Urinary bladder (tissue), 4 donors: ENCODE measurements at places on chromosomes 2 and 18. TPM values are rescaled to one million over a fixed set of nuclear protein-coding genes. Genes with fewer than 3 reads are reported as not detected.
A peak's percentile ranks its signal among the peaks of the same experiment; 100 is the strongest.

The CRYGD gene
- 0.95 TPM for total RNA-seq

The ACMSD gene
- total RNA-seq, result not detected

The HJURP gene
- 8.9 TPM for total RNA-seq

The MALL gene
- total RNA-seq, result 24.4 TPM

GRCh38 chr2:134586326-134586965, 132.4 kb downstream of the TMEM163 start:
- no peak for DNase-seq

DNA sequence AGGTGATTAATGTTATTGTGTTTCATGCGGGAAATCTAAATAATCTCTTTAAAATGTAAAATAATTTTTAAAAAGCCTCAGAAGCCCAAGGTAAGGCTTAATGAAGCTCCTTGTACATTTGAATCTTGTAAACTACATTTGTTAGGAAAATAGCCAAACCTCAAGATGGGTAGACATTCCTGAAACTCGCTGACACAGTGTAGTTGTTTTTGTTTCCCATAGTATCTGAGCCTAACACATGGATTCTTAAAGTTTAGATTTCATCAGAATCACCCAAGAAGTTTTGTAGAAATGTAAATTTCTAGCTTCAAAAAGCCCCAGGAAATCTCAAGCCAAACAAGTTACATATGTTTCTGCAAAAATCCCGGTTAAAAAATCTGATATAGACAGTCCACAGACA, 1221.1 kb upstream of the ACVR2A start:
- no peak for DNase-seq

DNA sequence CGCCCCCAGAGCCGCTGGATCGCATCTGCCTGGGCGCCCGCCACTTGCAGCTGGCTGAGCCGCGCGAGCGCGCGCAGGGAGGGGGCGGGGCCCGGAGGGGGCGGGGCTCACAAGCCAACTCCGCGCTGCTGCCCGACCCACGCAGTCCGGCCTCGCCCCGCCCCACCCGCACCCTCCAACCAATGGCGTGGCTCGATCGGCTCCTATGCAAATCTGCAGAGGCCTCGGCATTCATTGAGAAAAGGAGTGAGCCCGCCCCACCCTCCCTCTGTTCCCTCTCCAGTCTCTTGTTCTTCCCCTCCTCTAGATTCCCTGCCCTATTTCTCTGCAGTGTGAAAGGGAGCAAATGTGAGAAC, at the start of gene ALK:
TSS of gene ALK (minus strand) at position 27 of the 356 bp plus-strand sequence. CDS start 927 bp downstream, outside the sequence.
- peak; percentile 81 for DNase-seq

GRCh38 chr2:206962966-206963365, 23.6 kb downstream of the CPO start:
- DNase-seq, result no peak

GRCh38 chr2:6993936-6994335, 76.7 kb downstream of the RNF144A start:
- no peak for DNase-seq

DNA sequence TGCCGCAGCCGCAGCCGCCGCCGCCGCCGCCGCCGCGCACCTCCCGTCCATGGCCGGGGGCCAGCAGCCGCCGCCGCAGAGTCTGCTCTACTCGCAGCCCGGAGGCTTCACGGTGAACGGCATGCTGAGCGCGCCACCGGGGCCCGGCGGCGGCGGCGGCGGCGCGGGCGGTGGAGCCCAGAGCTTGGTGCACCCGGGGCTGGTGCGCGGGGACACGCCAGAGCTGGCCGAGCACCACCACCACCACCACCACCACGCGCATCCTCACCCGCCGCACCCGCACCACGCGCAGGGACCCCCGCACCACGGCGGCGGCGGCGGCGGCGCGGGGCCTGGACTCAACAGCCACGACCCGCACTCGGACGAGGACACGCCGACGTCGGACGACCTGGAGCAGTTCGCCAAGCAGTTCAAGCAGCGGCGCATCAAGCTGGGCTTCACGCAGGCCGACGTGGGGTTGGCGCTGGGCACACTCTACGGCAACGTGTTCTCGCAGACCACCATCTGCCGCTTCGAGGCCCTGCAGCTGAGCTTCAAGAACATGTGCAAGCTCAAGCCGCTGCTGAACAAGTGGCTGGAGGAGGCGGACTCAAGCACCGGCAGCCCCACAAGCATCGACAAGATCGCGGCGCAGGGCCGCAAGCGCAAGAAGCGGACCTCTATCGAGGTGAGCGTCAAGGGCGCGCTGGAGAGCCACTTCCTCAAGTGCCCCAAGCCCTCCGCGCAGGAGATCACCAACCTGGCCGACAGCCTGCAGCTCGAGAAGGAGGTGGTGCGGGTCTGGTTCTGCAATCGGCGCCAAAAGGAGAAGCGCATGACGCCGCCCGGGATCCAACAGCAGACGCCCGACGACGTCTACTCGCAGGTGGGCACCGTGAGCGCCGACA, 2.4 kb downstream of the POU3F3 start:
- DNase-seq, result no peak

DNA sequence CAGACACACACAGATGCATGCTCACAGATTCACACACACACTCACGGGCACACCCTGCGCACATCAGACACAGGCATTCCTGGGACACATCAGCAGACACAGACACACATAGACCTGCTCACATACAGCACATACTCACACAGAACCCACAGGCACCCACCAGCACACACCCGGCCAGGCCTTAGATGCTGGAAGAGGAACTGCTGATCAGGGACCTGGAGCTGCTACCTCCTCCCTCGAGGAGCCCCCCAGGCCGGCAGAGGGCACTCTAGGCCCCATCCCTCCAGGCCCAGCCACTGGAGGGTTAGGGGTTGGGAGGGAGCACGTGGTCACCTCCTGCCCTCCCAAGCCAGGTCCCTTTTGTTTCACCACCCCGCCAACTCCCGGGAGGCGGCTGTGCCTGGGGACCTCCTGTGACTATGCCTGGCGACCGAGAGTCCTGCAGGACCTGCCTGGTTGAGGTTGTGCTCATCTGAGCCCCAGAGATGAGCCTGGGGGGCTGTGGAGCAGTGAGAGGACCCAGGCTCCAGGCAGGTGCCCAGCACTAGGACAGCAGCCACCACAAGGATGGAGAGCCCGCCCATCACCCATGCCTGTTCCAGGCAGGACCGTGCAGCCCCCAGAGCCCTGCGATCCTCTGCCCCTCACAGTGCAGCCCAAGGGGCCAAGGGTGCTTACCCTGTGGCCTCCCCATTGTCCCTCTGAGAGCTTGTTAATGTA, 21.0 kb upstream of the PTMA start:
- no peak for DNase-seq

GRCh38 chr18:56283316-56283715, 355.1 kb downstream of the TXNL1 start:
- no peak for DNase-seq

- no peak for DNase-seq
Measured at GRCh38 chr2:43648994-43649701, 12.1 kb downstream of the PLEKHH2 start.

GRCh38 chr2:130848526-130849210, 12.0 kb downstream of the ARHGEF4 start:
- no peak for DNase-seq

DNA sequence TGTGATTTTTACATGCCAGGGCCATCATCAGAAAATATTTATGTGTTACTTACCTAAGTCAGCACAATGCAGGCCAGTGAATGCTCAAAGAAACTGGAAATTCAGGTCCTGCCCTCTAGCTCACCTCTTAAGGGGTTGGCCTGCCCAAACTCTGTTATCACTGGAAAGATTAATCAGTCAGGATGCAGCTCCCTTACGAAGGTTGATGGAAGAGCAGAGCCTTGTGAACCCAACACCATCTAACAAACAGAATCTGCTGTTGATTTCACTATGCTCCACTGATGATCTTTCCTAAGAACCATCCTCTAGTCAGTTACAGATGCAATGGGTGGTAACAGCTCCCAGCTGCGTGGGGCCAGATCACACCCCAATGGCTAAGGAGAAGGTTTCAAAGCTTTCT, 38.2 kb downstream of the SOX11 start:
- no peak for DNase-seq

GRCh38 chr2:134668821-134669220, 50.0 kb downstream of the TMEM163 start:
- DNase-seq, result no peak

DNA sequence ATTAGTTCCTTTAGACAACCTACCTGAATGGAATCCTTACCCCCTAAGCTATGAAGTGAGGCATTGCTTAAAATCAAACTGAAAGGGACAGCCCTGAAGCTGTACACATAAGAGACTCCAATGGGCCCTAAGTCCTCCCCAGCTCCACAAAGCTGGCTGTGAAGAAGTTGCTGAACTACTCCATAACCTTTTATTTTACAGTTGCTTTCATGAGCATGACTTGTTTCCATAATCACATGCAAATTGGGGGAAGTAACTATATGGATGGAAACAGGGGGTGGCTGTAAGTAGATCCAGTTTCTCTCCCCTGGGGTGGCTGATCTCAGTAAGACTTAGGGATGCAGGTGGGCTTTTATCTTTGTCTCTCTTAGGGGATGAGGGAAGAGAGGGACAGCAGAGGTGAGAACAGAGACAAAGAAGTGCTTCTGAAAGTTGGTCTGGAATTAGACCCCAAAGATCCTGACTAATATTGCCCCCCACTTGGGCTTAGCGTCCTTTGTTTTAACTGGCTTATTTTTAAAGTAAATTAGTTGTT, 5.5 kb downstream of the FZD5 start:
- no peak for DNase-seq

GRCh38 chr2:120451334-120451733, 105.4 kb downstream of the INHBB start:
- no peak for DNase-seq

GRCh38 chr2:108637304-108637669, 82.0 kb upstream of the RANBP2 start:
- no peak for DNase-seq

- no peak for DNase-seq
Measured at GRCh38 chr2:236572482-236572881, 2.9 kb downstream of the ACKR3 start.

DNA sequence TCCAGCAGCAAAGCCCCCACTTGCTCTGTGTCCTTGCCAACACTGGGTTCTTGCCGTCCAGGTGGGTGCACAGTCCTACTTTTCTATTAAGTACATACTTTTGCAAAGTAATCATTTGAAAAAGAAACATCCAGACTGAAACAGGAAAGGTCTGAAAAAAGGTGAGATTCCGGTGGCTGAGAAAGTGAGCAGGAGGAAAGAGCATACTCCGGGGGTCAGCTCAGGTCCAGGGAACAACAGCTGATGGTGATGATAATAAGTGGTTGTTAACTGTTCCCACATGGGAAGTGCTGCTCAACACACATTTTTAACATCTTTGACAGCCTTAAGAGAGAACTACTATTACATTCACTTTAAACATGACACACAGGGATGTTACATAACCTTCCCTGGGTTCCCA, 86.1 kb upstream of the UXS1 start:
- no peak for DNase-seq

GRCh38 chr2:199310771-199311585, 146.8 kb downstream of the SATB2 start:
- DNase-seq, result no peak
